ENCODE measurements at places on chromosomes 1 and 21.
A peak's percentile ranks its signal among the peaks of the same experiment; 100 is the strongest.

DNA sequence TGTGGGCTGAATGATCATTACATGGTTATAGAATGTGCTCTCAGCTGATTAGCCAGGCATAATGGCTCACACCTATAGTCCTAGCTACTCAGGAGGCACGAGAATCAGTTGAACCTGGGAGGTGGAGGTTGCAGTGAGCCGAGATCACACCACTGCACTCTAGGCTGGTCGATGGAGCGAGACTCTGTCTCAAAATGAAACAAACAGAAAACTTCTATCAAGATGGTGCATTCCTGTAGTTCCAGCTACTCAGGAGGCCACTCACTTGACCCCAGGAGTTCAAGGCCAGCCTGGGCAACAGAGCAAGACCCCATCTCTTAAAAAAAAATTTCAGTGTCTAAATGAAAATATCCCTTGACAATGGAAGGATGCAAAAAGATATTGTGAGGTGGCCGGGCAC lies 10.9 kb downstream of the TIMM17A start:
- DNase-seq, result no peak

GRCh38 chr1:239764546-239764945 lies 327.1 kb upstream of the FMN2 start:
- DNase-seq, result no peak

- DNase-seq, result no peak
Observed at GRCh38 chr1:51048021-51048420, 54.0 kb upstream of the C1orf185 start.

GRCh38 chr1:235746245-235746644 lies 96.7 kb upstream of the GNG4 start:
- peak; percentile 58 for DNase-seq

DNA sequence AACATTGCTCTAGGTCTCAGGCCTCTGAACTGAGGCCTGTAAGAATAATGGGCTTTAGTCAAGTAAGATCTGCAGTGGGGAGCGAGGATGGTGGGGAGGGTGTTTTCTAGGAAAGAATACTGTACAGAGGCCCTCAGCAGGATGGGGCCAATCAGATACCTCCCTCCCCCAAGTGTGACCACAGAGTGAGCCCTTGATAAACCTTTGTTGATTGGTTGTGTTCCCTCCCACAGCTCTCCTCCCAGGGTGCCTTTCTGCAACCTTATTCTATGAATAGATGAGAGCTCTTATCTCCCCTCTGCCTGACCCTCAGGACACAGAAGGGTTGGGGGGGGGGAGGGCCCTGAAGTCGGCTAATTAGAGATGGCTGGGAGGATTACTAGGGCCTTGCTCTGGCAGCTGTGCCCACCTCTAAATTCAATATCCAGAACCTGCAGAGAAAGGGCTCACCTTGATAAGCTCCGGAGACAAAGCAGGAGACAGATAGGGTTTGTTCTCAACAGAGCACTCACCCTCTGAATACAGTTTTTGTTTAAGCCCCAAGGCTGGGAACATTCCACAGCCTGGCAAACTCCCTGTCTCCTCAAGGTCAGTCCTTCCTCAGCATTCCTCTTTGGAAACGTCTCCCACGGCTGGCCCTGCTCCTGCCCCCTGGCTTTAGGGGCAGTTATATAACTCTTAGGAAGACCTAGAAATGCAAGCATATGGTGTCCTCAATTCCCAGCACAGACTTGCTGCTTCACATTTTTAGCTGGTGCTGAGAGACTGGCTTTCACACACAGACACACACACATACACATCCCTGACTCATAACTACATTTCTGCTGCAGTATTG lies 42.9 kb downstream of the ATP1A1 start:
- DNase-seq, result no peak

- no peak for DNase-seq
Observed at GRCh38 chr1:36068866-36069265, 15.0 kb upstream of the TEKT2 start.

DNA sequence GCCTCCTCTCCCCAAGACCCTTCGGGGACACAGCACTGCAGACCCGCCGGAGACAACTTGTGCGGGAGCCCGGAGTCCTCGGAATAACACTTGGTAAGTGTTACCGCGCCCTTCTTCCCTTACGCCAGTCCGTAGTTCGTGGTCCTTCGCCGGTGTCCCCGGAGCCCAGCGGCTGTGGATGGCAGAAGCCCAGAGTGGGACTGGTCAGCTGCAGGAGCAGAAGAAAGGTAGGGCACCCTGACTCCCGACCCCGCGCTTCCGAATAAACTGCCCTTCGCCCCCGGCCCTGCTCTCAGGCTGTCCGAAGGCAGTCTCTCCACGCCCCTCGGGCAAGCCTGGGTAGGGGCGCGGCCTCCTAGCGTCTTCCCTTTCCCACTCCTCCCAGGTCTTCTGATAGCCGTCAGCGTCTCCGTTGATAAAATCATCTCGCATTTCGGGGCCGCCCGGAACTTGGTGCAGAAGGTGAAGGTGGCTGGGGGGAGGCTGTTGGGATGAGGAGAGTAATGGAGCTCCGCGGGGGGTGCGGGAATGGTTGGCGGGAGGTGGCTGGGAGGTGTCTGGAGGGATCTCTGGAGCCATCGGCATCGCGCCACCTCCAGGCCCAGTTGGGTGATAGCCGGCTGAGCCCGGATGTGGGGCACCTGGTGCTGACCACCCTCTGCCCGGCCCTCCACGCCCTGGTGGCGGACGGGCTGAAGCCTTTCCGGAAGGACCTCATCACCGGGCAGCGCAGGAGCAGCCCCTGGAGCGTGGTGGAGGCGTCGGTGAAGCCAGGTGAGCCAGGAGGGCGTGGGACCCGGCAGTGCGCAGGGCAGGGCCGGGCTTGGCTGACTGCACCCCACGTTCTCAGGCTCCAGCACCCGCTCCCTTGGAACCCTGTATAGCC lies 4.3 kb downstream of the RUSC1 start:
- DNase-seq, result peak; percentile 40

DNA sequence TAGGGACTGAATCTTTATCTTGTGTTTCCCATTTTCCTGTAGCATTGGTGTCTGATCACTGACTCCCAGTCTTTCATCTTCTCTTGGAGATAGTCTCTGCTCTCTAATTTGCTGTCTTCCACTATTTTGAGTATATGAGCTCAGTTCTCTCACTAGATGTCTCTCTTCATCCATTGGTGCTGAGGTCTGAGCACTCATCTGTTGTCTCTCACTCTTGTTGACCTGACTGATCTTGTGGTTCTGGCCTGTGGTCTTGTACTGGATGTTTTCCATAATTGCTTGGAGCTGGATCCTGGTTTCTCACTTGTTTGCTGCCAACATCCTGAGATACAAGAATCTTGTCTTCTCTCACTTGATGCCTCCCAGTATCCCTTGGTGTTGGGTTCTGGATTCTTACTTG lies 25.1 kb upstream of the S100A11 start:
- no peak for DNase-seq

DNA sequence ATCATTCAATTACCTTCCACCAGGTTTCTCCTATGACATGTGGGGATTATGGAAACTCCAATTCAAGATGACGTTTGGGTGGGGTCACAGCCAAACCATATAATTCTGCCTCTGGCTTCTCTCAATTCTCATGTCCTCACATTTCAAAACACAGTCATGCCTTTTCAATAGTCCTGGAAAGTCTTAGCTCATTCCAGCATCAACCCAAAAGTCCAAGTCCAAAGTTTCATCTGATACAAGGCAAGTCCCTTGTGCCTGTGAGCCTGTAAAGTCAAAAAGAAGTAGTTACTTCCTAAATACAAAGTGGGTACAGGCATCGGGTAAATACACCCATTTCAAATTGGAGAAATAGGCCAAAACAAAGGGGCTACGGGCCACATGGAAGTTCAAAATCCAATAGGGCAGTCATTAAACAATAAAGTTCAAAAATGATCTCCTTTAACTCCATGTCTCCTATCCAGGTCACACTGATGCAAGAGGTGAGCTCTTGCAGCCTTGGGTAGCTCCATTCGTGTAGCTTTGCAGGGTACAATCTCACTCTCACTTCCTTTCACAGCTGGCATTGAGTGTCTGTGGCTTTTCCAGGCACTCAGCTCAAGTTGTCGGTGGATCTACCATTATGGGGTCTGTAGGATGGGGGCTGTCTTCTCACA lies 112.9 kb downstream of the FCRL5 start:
- DNase-seq, result peak; percentile 6

- peak; percentile 65 for DNase-seq
Observed at GRCh38 chr1:15177710-15178166, 24.2 kb downstream of the TMEM51 start.

DNA sequence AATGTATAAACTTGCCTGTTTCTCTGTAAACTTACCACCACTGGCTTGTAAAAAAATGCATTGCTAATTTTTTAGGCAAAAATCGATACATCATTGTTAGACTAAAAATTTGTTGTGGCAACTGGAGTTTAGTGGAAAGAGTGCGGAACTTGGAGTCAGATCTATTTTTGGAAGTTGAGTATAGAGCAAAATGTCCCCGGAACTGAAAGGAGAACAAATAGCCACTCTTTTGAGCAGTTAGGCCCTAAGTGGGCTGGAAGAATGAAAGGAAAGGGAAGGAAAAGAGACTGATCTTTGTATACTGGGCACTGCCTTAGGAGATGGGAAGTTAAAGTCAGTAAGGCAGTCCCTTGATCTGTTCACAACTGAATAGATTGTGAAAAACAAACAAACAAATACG lies 30.2 kb downstream of the OPTC start:
- DNase-seq, result peak; percentile 54

DNA sequence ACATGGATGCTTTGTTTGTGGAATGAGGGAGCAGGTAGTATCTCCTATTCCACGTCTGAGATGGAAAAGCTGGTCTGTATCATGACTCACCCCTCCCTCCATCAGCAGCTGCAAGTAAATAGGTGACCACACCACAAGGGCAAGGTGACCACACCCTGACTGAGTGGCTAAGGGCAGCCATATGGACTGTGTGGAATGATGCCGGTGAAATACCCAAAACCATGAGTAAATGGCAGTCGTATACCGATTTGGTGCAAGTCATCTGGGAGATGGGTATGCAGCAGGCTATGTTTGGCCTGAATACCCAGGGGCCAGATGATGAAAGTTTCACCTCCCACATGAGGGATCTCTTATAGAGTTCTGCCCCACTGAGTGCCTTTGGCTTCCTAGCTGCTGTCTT lies 15.8 kb upstream of the UBE2U start:
- no peak for DNase-seq

DNA sequence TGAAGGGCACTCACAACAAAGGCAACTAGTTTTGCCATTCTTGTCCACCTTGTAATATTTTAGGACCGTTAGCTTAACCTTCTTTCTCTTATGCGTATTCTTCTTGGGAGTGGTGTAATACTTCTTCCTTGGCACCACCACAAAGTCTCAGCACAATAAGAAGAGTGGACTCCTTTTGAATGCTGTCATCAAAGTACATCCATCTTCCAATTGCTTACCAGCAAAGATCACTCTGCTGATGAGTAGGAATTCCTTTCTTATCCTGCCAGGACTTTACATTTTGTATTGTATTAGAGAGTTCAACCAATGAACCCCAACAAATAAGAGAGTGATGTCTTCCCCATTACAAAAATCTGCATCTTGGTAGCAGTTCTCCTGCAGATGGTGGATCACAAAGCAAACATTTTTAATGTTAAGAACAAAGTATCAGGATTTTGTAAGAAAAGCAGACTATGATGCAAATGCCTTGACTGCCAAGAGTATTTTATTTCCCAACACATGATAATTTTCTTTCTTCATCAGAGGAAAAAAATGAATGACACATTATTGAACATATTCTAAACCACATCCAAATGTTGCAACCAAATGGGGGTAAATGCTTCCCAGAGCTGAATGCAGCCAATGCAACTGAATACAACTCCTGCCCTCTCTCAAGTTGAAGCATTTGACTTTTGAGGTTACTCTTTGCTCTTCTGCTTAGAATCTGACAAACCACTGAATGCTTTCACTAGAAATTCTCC lies 5.1 kb upstream of the ARNT start:
- peak; percentile 93 for DNase-seq

- peak; percentile 5 for DNase-seq
Observed at GRCh38 chr1:68321084-68321685, 88.9 kb upstream of the WLS start.

DNA sequence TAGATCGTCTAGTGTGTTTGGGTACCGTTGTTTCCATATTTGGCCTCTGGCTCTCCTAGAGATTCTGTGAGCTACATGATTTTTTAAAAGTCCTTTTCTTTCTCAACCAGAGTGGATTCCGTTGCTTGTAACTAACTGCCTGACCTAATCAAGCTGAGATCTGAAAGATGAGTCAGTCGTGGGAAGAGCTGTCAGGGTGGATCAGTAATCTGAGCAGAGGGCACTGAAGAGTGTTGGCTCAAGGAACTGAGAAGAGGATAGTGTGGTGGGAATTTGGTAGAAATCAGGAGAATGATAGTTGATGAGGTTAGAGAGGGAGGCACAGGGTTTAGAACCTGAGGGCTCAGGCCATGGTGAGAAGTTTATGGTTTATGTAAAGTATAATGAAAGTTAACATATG lies 52.2 kb downstream of the TRAF5 start:
- DNase-seq, result peak; percentile 56

DNA sequence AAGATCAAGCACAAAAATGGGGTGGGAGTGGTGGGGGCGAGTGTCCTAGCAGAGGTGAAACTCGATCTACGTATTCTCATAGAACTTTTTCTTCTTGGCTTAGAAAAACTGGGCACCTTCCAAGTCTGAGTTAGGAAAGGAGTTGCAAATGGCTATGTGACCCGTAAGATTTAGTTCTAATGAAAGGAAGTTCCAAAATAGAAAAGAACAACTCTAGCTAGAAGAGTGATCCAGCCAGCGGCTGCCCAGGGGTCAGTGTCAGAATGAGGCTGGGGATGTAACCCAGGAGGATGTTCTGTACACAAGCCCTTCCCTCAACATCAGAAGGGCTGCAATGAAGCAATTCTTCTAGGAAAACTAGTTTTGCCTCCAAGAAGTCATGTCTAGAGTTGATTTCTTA lies 5.2 kb downstream of the MTARC1 start:
- DNase-seq, result no peak

DNA sequence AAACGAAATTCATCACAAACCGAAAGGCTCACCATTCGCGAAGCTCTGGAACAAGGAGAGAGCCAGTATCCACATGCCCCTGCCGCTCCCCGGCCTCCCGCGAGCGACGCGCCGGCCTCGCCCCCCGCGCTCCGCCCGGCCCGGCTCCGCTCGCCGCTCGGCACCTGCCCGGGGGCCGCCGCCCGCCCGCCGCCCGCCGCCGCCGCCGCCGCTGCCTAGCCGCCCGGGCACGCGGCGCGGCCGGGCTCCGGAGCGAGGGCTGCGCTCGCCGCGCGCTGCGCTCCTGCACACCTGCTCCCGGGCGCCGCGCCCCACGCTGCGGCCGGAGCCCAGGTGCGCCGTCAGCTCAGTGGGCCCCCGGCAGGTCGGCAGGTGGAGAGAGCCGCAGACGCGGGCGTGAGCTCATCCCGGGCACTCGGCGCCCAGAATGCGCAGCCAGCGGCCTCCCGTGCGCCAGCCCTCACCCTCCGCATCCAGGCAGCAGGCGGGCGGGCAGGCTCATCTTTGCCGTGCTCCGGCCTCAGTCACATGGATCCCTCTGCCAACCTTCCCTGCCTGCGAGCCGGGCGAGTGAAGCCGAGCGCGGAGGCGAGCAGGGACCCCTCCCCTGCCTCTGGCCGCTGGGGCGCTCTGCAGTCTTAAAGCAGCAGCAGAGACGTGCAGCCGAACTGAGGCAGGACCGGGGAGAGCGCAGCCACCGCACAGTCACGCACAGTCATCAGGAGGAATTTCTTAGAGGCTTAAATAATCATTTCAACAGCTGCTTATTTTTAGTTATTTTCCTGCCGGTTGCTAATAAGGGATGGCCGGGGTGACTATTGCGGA lies at the start of gene DSCAM:
Gene DSCAM (minus strand): TSS at position 572 of the 825 bp plus-strand sequence. CDS start 497 bp downstream, at position 75.
- DNase-seq, result no peak
